ENCODE measurements at places on chromosomes 3 and 15.
A peak's percentile ranks its signal among the peaks of the same experiment; 100 is the strongest.

DNA sequence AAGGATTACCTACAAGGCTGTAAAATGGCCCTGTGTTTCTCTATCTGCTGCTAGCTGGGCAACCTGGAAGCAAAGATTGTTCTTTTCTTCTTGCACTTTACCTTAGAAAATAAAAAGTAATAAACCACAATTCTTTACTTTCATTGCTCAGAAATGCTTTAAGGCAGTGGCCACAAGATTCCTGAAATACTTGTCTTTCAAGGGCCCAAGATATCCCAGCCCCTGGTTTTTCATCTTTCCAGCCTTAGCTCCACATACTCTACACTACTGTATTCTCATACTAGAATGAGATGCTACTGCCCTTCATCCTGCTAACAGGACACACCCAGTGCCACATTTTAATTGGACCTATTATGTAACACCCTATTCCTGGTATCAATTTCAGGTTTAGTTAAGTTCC is 78.9 kb downstream of the GTF2E1 start:
- DNase-seq = peak; percentile 13

GRCh38 chr3:101962055-101962454 is 112.7 kb downstream of the NFKBIZ start:
- no peak for DNase-seq

DNA sequence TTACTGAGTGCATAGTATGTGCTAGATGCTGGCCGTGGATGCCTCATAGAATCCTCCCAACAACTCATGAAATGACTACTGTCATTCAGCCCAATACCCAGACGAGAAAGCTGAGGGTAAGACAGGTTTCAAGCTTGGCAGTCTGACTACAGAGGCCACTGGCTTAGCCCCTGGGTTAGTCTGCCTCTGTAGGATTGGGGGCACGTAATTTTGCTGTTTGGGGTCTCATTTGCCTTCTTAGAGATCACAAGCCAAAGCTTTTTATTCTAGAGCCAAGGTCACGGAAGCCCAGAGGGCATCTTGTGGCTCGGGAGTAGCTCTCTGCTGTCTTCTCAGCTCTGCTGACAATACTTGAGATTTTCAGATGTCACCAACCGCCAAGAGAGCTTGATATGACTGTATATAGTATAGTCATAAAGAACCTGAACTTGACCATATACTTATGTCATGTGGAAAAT is 1.0 kb upstream of the CCR5 start:
- DNase-seq = no peak

- no peak for DNase-seq
These were observed 301.2 kb upstream of the NR2E3 start for GRCh38 chr15:71509139-71509538.

GRCh38 chr15:58932710-58933280 is 684 bp downstream of the SLTM start:
- DNase-seq = peak; percentile 9

GRCh38 chr15:100633763-100634075 is 31.3 kb downstream of the ASB7 start:
- no peak for DNase-seq

DNA sequence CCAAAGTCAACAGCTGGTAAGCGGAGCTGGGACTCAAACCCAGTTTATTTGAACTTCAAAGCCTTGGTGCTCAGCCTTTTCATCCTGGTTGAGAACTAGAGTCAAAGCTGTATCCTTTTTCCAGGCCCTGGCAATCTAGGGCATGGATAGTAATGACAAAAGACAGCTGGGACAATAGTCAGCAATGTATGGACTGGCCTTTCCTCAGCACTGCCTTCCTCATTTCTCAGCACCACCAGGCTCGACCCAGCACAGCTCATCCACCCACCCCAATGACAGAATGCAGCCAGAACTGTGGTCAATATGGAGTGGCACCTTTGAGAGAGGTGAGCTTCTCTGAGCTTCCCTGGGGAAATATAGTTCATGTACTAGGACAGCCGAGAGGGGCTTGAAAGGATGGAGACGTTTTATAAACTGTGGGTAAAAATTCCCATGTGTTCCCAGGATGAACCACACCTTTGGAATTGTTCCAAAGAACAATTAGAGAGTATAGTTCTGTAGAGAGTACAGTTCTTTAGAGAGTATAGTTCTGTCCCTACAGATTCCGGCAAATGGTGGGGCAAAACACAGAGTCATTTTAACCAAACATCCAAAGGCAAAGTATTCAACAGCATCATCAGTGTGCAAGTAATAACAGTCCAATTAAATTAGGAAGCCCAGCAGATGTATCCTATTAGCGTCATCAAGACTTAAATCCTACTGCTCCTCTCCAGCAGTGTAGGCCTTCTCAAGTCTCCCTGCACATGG is 30.2 kb upstream of the IREB2 start:
- no peak for DNase-seq

GRCh38 chr3:148955544-148956346 is 35.6 kb upstream of the GYG1 start:
- DNase-seq = peak; percentile 68

- no peak for DNase-seq
These were observed 71.0 kb downstream of the NTRK3 start for GRCh38 chr15:88185584-88185983.

GRCh38 chr3:32954506-32954905 is 3.1 kb downstream of the CCR4 start:
- DNase-seq = no peak

DNA sequence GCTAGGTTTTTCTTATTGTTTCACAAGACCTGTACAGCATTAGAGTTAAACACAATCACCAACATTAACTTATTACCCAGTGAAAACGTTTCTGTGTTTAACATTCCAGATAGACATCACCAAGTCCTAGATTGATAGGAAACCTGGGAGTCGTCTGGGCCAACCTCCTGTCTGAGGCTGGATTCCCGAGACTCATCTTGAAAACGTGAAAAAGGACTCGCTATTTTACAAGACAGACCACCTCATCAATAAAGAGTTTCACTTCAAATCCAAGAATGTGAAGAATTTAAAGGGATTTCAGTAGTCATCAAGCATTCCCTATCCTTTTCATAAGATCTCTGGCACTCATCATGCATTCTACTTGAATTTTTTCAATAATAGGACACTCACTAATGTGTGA is 626.6 kb downstream of the MCTP2 start:
- no peak for DNase-seq

DNA sequence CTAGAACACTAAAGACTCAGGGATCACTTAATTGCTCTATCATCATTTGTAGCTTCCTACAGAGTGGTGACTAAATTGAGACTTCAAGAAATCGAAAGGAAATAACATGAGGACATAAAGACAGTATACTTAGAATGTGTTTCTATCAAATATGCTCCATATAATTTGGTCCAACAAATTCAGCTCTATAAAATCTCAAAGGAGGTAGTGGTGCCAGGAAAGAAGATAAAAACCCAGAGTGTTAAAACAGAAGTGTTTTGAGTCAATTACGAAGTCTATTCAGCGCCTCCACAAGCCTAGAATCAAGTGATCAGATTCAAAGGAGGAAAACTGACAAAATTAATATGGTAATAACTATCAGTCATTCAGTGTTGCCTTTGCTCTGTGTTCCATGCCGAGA is 22.9 kb downstream of the MAGI1 start:
- DNase-seq = no peak

GRCh38 chr3:123340336-123340735 is 108.6 kb downstream of the ADCY5 start:
- DNase-seq = no peak

DNA sequence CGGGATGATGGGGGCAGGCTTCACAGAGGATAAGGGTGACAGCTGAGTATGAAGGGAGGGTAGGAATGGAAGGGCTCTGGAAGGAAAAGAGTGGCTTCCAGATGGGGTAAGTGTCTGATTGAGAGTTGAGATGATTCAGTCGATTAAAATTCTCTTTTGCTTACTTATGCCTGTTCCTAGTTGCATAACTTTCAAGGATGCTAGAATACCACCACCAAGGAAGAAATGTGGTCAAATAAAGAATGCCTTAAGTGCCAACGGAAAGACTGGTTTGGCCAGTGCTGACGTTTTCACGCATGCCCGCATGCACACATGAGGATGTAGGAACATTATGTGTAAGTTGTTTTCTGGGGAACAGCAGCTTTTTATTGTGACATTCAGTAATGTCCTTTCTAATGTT is 263.4 kb upstream of the WNT5A start:
- DNase-seq = peak; percentile 97
